ENCODE measurements at places on chromosomes 5 and 9.

DNA sequence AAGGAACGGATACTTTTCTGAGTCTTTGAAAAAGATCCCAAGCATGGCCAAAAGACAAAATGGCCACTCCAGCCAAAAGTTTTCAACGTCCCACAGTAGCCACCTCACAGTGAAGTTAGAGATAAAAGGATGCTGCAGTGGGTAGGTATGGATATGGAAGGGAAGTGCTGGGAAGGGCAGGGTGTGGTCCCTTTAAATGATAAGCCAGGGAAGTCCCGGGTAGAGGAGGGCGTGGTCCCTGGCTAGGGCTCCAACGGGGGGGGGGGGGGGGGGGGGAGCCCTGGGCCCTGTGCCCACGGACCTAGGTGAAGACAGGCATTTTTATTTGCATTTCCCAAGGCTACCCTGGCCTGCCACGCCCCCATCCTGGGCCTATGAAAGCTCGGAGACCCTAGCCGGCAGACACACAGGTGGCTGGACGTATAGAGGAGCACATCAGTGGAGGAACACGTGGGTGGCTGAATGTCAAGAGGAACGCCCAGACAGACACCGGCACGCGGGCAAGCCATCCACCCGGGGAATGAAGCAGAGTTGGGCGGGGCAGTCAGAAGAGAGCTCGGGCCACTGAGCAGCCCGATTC is 306.7 kb downstream of the NFIB start:
- no peak for DNase-seq

- no peak for DNase-seq
Measured at GRCh38 chr5:31470608-31471007, 61.3 kb downstream of the DROSHA start.

DNA sequence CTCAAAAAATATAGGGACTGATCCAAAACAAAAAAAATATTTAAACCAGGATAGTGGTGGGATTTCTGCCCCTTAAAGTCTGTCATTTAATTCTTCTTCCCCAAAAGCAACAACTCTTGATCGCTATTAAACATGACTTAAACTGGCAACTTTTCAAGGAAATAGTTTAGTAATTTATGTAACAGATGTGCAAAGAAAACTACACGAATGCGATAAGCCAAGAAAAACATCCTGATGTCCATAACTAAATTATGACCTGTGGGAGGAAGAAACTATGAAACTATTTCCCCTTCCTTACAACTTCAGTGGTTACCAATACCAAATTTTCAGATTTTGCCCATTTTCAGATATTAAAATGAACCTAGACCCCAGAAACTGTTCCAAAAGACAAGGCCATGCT is 31.5 kb downstream of the CLINT1 start:
- DNase-seq = no peak

DNA sequence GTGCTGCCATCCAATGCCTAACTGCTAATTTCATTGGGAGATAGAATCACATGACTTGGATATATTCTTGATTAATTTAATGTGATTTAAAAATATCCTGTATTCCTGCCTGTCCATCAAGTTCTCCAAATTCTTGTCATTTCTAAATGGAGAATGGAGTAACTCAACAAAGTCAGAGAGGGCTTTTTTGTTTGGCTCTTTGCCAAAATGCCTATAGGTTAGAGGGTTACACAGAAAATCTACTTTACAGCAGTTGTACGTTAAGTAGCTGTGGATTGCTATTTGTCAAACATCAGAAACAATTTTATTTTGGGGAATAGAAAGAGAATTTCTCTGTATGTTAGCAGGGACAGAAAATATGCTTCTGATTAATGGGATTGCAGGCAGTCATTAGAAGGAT is 5.9 kb downstream of the PIK3R1 start:
- no peak for DNase-seq

DNA sequence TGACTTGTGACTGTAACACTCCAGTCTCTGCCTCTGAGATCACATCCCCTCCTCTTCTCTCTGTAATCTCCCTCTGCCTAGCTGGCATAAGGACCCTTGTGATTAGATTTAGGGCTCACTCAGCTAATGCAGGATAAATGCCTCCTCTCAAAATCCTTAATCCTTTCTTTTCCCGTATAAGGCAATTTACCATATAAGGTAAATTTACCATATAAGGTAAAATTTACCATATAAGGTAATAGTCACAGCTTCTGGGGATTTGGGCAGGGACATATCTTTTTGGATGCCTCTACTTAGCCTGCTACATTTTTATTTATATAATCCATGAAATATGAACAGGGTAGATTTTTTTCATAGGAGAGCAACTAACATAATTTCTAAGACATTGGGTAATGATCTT is 318.0 kb upstream of the PUM3 start:
- DNase-seq = no peak

DNA sequence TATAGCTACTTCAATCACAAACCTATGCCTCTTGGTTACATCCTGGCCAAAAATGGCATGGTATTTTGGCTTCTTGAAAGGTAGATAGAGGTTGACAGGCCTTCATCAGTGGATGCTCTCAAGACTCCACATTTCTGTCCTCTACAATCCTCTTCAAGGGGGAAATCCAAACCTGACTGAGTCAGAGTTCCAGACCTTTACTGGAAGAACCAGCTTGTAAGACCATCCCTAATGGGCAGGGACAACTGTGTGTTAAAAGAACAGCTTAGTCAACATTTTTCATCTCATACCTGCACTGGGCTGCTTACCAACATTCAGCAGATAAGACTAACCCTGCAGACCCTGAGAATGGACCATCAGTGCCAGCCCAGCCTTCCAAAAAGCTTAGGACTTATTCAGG is 155.7 kb downstream of the CDK5RAP2 start:
- no peak for DNase-seq

GRCh38 chr5:14064841-14065240 is 78.3 kb upstream of the TRIO start:
- DNase-seq = no peak

DNA sequence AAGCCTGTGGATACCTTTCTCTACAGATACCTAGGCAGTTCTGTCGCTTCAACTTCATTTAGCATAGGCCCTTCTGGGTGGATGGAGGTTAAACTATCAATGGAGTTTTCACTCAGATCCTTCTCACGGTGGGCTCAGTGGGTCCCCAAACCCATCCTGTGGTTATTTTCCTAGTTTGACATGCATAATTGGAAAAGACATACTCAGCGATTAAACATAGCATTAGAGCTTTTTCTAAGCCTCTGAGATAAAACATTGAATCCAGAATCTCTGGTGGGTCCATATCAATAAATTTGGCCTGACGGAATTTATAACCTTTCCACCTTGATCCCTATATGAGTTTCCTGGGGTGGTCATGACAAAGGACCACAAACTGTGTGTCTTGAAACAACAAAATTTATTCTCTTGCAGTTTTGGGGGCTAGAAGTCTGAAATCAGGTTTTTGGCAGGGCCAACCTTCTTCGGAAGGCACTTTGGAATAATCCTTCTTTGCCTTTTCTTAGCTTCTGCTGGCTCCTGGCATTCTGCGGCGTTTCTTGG is 1.7 kb upstream of the OTULIN start:
- DNase-seq = no peak

- DNase-seq = no peak
Measured at GRCh38 chr9:18622186-18622836, 148.4 kb downstream of the ADAMTSL1 start.

- DNase-seq = no peak
Measured at GRCh38 chr5:127871503-127872153, 168.4 kb downstream of the CCDC192 start.

DNA sequence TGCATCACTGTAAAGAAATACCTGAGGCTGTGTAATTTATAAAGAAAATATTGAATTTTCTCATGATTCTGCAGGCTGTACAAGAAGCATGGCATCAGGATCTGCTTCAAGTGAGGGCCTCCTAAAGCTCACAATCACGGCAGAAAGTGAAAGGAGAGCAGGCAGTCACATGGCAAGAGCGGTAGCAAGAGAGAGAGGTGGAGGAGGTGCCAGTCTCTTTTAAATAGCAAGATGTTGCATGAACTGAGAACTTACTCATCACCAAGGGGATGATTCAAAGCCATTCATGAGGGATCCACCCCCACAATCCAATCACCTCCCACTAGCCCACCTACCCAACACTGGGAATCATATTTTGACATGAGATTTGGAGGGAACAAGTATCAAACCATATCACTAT is 184.5 kb upstream of the PAPPA start:
- DNase-seq = no peak

DNA sequence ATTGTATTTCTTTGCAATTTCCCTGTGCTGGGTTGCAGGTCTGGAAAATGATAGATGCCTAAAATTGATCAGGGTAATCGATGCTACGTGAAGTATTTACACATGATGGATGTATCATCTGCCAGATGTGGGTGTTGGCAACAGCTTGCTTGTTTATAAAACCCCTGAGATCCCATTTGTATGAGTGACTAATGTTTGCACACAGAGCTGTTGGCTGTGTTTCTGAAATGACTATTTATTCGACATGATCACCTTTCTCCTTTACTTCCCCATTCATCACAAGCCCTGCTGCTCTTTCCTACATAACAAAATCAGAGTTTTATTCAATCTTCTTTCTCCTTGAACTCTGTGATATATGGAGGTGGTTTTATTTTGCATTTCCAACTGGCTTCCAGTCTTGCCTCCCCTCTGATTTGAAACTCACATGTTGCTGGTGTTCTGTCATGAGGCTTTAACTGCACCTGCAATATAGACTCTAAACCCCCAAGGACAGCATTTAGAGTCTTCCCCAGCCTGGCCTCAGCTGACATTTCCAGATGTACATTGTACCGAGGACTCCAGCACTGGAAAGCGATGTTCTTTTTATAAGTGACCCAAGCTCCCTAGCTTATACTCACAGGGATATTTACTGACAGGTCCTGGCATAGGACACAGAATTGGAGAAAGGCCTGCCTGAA is 50.7 kb upstream of the SHB start:
- DNase-seq = no peak

GRCh38 chr5:51378448-51379330 is 4.6 kb upstream of the ISL1 start:
- DNase-seq = no peak

GRCh38 chr9:38652044-38652443 is 31.6 kb upstream of the ANKRD18A start:
- DNase-seq = no peak

DNA sequence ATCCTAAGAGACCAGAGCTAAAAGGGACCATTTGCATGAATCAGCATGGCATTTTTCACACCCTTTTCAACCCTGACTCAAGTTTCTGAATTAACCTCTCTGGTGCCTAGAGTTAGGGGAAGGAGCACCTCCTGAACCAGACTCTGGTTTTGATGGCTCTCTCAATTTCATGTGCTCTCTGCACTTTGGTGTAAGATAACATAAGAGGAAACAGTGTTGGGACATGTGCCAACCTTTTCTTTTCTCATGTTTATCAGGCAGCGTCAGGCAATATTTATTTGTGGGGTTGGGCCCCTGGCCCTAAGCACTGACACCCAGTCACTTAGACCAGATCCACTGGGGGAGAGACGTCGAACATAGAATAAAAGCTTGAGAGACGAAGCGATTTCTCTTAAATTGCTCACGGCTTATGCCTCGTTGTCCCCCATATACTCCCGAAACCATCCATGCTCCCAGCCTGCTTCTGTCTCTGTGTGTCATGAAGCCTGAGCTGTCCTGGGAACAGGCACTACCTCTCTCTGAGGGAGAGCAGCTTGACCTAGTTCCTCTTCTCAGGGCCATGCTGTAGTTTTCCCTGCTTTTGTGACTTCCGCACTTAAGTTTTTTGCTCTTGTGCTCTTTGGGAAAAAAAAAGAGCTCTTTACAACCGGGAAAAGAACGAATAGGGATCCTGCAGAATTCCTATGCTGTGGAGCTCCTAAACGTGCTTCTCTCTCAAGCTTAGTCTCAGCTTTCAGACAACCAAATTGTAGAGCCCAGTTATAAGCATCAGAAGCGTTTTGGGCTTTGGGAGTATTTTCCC is 195.7 kb downstream of the NR3C1 start:
- no peak for DNase-seq

- no peak for DNase-seq
Measured at GRCh38 chr5:138884554-138884953, 9.4 kb upstream of the LRRTM2 start.

Data from activated naive CD8-positive, alpha-beta T cell treated with anti-CD3 and anti-CD28 coated beads for 36 hours (primary cell).